Cardiac muscle cell (in vitro differentiated cells and primary cell): ENCODE measurements at places on chromosomes 2 and 18.

DNA sequence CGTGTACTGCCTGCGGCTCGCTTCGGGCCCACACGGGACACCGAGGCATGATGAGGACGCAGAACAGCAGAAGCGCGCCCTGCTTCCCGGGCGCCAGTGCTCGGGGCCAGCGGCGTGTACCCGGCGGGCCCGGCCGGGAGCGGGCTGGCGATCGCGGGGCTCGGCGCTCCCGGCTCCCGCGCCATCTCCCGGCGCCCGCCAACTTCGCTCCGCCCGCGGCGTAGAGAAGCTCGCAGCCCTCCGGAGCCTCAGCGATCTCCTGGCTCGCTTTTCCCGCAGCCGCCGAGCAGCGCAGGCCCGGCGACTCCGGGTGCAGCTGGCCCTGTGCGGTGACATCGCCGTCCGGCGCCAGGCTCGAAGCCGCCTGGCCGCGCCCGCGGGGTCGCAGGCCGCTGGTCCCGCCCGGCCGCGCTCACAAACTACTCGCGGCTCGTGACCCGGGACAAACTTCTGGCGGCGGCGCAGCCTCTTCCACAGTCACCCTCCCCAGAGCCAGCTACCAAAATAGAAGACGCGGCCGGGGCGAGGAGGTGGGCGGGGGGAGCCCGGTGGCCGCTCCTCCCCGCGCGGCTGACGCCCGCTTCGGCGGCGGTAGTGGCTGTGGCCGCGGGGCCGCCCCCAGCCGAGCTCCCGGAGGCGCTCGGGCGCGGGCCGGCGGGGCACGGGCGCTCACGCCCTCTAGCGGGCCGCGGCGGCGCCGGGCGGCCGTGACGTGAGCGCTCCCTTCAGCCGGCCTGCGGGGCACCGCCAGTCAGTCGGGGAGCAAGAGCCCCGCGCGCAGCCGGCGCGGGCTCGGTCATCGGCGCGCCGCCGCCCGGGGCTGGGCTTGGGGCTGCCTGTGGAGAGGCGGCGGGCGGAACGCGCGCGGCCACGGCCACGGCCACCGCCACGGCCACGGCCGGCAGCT is at the start of gene PTPRM:
Gene PTPRM (plus strand): TSS at position 750 of the 907 bp plus-strand sequence. CDS start 503 bp downstream, outside the sequence.
- peak; percentile 91 for DNase-seq

GRCh38 chr2:17051538-17051937 is 385.9 kb upstream of the CYRIA start:
- DNase-seq, result no peak

DNA sequence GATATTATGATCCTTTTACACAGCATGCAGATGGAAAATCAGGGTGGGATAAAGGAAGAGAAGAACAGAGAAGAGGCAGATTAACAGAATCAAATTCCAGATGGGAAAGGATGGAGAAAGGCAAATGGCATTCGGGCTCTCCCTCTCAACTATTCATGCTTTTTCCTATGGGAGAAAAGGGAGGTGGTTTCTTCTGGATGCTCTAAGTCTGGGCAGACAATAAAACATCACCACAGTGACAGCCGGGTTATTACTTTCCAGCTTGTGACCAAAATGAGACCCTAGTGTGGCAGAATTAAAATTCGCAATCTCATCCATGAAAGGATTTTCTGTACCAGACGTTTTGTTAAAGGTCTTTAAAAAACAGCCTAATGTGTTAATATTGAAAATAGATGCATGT is 440.7 kb downstream of the RND3 start:
- DNase-seq, result no peak

DNA sequence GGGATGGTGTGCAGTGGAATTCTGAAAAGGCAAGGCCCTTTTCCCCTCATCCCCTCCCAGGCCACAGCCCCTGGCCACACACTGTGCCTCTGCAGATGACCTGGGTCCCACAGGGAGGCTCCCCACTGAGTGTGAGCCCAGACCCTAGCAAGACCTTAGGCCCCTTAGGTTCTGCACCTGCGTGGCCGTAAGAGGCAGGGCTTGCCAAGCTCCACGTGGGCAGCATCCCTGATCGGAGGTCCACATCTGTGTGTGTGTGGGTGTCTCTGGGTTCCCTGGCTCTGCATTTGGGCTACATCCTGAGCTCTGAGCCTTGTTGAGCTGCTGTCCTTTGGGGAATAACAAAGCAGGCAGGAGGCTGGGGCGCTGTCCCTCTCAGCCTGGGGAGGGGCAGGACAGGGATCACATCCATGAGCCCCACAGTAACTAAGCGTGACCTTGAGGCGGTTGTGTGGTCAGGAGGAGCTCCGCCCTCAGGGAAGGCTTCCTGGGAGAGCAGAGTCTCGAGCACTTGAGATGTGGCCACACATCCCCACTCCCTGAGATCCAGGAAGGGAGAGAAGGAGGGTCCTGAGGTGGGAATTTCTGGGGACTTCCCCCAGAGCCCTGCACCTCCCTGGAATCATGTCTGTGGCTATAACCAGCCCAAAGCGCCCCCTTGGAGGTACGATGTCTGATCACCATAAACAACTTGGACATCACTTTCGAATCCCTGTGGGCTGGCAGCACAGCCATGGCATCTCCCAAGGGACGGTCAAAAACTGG is 84.8 kb downstream of the STPG4 start:
- DNase-seq, result no peak

DNA sequence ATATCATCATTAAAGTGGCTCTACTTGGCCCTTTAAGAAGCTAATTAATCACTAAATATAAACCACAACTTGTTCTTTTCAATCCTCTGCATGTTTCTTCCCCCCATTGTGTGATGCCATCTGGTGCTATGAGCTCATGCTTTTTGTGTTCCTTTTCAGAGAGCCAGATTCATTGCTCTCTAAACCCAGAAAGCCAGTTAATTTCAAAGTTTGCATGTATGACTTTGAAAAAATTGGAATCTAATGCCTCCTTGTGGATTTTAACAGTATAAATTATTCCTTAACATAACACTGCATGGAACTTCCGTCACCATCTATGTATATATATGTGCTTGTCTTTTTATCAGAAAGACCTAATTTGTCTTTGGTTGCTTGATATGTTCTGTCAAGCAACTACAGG is 31.1 kb downstream of the TMEM178A start:
- peak; percentile 85 for DNase-seq

- DNase-seq, result peak; percentile 92
Observed at GRCh38 chr18:55415258-55415871, 172.6 kb downstream of the TCF4 start.

GRCh38 chr2:197628043-197628500 is 47.3 kb downstream of the RFTN2 start:
- peak; percentile 6 for DNase-seq
